Colonic mucosa (tissue), 4 donors: ENCODE measurements at places on chromosomes 2 and 18.
A peak's percentile ranks its signal among the peaks of the same experiment; 100 is the strongest.

DNA sequence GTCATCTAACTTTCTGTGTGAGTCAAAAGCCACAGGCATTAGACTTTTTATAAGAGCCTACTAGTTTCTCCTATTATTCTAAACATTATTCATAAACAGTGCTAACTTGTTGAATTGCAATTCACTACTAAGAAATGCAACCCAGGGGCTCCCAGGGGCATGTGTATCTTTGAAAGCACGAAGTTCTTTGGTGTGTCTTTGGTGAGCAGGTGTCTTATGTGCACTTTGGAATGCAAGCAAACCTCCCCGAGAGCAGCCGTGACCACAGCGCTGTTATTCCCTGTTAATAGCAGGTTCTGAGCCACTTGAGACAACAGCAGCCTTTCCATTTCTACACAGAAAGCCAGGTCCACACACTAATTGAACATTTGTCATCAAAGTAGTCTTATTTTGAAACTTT, 123.5 kb downstream of the PRKRA start:
- DNase-seq, result no peak

DNA sequence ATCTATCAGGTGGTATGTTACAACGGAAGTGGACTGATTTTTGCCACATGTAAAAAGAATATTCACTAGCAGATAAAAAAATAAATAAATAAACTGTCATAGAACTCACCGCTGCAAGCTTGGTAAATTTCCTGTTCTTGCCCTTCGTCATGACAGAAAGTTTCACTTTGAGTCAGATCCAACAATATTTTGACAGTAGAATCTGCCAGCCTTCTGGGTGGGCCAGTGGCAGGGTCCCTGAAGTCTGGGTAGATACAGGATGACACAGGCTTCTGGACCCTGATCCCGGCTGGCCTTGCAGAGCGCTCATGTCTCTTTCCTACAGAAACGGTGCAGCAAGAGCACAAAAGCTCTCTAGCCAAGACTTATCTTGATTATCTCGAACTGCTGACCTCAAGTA, 97.8 kb upstream of the PMAIP1 start:
- DNase-seq, result no peak

DNA sequence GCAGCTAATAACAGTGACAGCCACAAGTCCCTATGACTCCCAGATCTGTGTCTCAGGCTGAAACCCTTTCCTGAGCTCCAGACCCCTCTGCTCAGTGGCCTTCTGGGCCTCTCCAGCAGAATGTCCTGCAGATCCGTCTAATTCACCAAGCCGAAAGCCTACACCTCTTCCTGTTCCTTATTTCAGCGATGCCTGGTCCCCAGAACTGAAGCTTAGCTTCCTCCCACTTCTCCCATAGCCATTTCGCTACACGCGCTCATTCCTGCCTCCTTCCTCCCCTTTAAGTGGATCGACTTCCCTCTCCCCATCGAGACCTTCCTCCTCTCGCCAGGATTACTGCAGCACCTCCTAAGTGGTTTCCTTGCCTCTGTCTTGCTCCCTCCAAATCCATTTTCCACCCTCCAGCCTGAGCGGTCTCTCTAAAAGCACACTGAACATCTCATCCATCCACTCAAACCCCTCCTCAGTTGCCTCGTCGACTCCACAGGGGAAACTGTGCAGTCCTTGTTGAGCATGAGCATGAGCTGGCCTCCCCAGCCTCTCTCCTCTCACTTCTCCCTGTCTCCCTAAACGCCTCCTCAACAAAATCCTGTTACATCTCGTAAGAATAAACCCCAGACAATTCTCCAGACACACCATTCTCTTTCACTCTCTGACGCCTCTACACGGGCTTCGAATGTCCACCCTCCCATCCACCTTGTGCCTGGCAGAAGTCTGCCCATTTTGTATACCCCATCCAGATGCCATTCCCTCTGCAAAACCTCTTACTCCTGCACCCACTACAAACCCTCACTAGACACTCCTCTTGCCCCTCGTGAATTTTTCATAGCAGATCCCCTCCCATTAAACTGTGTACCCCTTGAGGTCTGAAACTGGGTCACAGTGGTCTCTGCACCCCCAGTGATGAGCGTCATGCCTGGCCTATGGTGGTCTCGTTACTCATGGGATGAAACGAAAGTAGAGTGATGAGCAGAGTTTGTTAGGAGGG, 232.6 kb downstream of the ATAD2B start:
- no peak for DNase-seq

GRCh38 chr2:26740346-26740745, 23.7 kb upstream of the SLC35F6 start:
- no peak for DNase-seq

DNA sequence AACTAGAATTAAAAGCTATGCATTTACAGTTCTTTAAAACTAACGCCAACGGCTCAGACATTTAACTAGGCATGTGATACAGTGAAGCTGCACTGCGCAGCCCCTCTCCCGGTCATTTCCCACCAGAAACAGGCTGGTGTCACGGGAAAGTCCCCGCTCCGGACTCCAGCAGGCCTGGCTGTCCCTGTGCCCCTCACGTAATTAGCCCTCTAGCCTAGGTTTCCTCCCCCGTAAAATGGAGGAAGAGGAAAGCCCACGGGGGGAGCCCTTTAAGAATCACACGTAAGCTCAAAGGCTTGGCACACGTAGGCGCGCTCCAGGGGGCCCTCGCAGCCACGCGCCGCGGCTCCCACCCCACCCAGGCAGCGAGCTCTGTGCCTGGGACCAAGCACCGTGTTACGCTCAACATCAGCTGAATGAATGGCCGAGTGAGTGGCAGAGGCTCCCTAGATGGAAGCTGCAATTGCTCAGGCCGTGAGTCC, 48.0 kb downstream of the KCNIP3 start:
- no peak for DNase-seq

GRCh38 chr2:15142069-15142689, 419.0 kb downstream of the NBAS start:
- DNase-seq, result no peak

DNA sequence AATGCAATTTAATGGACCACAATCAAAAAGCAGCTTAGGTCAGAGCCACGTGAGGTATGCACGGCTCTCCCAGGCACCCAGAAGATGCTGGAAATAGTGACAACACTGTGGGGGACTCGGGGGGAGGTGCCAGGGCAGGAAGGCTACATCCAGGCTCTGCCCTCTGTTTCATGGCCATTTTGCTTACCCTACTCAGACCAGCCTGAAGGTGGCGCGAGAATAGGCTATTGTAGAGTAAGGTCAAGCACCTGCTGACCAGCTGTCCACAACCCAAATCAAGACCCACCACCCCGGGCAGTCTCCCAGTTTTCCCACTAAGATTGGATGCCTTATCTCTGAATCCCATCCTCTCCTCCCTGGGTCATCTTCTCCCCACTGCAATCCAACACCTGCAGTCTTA, 115.7 kb downstream of the VIT start:
- DNase-seq, result no peak

GRCh38 chr2:111897630-111897923, 830 bp upstream of the MERTK start:
- no peak for DNase-seq

- no peak for DNase-seq
Observed at GRCh38 chr2:73009177-73009839, 62.2 kb downstream of the SFXN5 start.

DNA sequence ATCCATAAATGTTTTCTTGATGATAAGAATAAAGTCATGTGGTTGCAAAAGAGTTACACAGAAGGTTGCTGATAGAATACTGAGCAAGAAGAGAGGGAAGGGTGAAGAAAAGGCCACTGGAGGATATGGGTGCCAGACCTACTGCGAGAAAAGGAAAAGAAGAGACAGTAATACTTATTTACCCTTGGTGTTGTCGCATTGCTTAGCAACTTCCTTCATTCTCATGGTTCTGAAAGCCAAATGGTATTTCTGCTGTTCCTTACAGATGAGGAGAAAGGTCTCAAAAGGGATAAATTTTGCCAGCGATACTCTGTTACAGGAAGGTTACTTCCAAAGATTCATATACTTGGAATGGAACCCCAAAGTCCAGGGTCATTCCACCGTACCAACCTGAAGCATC, 62.5 kb downstream of the LHCGR start:
- no peak for DNase-seq

- no peak for DNase-seq
Observed at GRCh38 chr2:146934921-146935320, 909.9 kb upstream of the ACVR2A start.

DNA sequence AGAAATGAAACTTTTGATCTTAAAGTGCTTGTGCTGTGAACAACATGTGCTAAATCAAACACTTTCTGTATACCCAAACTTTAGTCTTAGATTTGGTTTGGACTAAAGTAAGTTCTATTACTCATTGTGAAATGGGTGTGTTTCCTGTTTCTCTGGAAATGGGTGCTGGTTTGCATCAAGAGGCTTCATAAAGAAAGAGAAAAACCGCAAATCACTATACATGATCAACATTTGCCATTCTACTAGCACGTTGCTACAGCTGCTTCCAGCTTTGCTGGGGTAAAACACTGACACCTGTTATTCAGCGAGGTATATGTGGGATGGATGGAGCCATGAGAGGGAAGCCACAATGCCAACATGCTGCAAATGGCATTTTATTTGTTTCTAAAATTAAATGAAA, 547.0 kb upstream of the ACVR2A start:
- DNase-seq, result no peak

GRCh38 chr2:35708411-35708923, 647.1 kb upstream of the CRIM1 start:
- DNase-seq, result no peak

DNA sequence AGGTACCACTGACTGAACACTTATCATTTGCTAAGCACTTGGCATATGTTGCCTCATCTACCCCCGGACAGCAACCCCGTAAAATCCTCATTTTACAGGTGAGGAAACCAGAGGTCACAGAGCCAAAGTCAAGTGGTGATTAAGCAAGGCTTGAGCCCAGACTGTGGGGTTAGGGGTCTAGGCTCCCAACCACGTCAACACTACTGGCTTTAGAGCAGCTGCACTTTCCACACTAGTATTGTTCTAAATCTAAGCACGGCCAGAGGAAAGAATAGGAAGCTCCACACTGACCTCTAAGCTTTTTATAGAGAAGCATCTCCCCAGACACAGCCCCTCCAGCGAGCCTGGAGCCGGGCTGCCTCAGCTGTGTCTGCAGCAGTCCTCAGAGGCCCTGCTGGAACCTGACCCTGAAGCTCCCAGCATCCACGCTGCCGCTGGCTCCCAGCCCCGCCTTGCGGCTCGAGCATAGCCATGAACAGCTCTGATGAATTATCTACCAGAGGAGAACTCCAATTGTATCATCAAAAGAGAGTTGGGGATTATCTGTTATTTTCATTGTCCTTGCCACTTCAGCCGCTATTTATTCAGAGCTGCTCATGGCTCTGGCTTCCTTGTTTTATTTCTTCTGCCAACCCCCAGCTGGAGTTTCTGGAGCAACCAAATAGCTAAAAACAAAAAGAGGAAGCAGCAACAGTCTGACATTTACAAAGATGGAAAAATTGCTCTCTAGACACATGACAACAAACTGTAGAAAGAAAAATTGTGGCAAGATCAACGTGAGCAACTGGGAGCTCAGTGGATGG, 62.2 kb upstream of the RTN4 start:
- DNase-seq, result peak; percentile 65

GRCh38 chr2:217356781-217357180, 496.9 kb upstream of the TNP1 start:
- DNase-seq, result no peak

DNA sequence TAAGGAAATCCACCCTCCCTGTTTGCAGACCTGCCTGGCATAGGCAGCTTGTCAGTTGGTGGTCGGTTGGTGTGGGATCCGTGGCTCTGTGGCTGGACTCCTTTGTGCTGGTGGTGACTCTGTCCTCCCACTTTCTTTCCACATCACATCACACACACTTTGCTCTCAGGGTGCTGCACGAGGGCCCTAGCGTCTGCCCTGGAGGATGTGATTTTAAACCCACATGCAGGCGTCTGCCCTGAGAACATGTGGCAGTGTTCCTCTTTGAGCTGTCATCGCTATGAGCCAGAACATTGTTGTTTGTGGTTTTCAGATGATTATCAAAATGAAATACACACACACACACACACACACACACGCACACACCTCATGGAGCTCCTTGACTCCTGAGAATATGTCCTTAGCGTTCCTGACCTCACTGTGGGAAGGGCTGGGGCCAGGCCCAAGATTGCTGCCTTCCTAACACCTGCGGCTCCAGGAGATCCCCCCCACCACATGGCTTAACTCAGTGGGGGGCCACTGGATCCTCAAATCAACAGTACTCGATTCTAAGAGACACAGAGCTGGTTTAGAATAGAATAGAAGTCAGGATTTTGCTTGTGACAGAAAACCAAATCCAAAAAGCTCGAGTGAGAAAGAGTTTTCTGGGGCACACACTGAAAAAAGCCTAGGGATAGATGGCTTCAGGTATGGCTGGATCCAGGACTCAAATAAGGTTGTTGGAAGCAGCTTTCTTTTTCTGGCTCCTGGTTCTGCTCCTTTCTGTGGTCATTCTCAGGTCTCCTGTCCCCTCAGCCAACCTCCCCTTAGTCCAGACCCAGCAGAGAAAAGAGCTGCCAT, 54.8 kb downstream of the RTP5 start:
- no peak for DNase-seq

GRCh38 chr18:76265497-76266235, 229.4 kb downstream of the ZNF516 start:
- no peak for DNase-seq

DNA sequence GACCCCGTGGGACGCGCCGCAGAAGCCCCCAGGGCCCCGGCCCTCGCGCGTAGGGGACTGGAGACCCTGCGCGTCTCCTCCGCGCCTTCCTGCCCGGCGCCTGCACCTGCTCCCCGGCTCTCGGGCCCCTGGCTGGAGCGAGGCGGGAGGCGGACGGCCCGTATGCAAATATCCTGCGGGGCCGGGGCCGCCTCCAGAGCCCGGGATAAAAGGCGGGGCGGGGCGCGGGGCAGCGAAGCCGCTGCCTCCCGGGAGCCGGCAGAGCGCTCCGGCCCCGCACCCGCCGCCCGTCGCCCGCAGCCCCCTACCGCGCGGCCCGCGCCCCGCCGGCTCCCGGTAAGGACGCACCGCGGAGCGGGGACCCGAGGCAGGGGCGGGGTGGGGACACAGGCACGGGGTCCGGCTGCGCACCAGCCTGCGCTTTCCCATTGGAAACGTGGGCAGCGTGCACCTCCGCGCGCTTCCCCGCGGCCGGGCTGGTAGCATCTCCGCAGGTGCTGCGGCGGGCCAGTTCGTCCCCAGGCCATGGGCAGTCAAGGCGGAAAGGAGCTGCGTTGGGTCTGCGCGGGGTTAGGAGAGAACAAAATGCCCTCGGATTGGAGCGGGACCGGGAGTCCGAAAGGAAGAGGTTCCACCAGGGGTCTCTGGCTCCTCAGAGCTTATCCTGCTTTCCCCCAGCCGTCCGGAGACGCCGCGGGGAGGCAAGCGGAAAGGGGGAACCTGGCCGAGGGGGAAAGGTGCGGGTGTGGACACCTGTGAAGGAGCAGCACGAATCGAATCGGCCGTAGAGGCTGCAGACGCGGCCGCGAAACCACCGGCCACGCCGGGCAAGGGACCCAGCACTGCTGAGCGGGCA, at the start of gene ATP6V1C2:
Gene ATP6V1C2 (plus strand): TSS at position 235 of the 856 bp plus-strand sequence. CDS start 1,220 bp downstream, outside the sequence.
- peak; percentile 73 for DNase-seq

DNA sequence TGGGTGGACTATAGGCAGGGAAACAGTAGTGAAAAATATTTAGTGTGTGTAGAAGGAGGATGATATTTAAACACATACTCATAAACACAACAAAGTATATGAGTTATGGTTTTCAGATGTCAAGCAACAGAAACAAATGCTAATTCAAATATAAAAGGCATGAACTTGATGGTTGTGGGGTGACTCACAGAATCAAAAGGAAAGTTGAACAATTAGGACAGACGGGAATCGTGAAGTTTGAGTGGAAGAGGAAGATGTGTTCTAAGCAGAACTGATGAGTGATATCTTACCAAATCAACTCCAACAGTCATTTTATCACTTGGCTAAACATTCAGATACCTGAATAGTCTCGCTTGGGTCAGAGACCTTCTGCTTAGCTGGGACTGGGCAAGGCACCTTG, 53.6 kb upstream of the ITGA6 start:
- DNase-seq, result no peak

GRCh38 chr2:168816369-168816768, 13.9 kb downstream of the NOSTRIN start:
- DNase-seq, result no peak
